Thoracic aorta (tissue), 2 donors: ENCODE measurements at places on chromosomes 5 and 9. TPM values are rescaled to one million over a fixed set of nuclear protein-coding genes. Genes with fewer than 3 reads are reported as not detected.

ADGRD2 gene
- not detected for total RNA-seq

DNA sequence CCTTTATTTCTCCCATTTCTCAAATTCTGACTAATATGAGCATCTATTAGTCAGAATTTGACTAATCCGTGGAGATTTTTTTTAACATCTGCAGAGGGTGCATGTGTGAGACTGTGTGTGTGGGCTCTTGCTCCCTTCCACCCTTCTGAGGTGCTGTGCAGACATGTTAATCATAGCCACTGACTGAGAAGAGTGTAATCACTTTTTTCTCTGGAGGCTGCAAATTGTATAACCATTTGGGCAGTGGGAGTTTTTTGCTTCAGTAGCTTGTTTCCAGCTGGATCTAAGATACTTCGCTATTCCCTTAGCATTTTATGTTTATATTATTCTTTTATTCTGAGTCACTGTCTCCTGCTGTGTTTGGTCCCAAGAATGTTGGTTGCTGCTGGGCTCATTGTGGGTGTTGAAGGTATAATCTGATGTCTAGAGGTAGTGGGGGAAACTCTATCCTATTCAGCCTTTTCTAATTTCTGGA lies 66.2 kb downstream of the ARHGEF28 start:
- no peak for DNase-seq

GRCh38 chr9:81424431-81424830 lies 264.9 kb downstream of the TLE1 start:
- DNase-seq: no peak

AQP7 gene
- total RNA-seq: 1.8 TPM

- no peak for DNase-seq
Observed at GRCh38 chr5:128572930-128573319, 34.9 kb upstream of the FBN2 start.

GRCh38 chr9:107172979-107173347 lies 110.1 kb upstream of the RAD23B start:
- no peak for DNase-seq

GRCh38 chr5:43215073-43215631 lies 23.1 kb downstream of the NIM1K start:
- DNase-seq: no peak

DNA sequence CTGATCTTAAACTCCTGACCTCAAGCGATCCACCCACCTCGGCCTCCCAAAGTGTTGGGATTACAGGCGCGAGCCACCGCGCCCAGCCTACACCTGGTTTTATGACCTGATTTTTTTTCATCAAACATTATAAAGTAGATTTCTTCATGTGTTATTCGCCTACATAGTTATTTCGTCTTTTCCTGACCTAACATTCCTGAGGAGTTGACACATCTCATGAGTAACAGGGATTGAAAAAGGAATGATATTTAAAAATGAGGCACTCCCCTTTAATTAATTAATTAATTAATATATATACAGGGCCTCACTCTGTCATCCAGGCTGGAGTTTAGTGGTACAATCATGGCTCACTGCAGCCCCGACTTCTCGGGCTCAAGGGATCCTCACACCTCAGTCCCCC lies 20.2 kb upstream of the MTMR12 start:
- DNase-seq: no peak

DNA sequence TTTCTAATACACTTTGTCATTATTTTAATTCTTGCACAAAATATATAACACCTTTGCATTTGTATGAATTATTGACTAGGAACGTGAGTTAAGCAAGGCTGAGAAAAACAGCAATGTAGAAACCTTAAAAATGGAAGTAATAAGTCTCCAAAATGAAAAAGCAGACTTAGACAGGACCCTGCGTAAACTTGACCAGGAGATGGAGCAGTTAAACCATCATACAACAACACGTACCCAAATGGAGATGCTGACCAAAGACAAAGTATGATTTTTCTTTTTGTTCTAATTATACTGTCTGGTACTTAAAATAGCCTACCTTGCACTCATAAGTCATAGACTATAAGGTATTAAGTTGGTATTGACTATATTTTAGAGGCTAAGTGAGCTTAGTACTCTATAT lies 34.4 kb downstream of the RAD50 start:
- DNase-seq: no peak

DNA sequence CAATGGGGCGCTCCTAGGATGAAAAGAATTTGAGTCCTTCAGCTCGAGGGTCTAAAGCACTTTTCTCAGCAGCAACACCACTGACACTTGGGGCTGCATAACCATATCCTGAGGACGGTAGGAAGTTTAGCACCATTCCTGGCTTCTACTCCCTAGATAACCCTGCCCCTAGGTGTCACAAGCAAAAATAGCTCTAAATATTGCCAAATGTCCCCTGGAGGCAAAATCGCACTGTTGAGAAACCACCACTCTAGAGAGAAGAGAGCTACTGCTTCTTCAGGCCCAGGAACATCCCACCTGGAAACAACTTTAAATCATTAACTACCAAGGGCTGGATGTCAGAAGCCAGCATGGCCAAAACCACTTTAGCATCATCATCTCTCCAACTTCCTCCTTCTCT lies 29.8 kb downstream of the MYO10 start:
- no peak for DNase-seq
